ENCODE measurements at places on chromosomes 1 and 21.

- peaks cover 17% of the 10 kb centered on the region for H3K4me1 ChIP-seq
- H3K27me3 ChIP-seq: no peaks in the 10 kb centered on the region
- H3K4me3 ChIP-seq: no peak overlapping the region
- H3K36me3 ChIP-seq: no peaks in the 10 kb centered on the region
- H3K27ac ChIP-seq: no peak overlapping the region
Observed at GRCh38 chr1:221723848-221724236, 18.0 kb downstream of the DUSP10 start.

DNA sequence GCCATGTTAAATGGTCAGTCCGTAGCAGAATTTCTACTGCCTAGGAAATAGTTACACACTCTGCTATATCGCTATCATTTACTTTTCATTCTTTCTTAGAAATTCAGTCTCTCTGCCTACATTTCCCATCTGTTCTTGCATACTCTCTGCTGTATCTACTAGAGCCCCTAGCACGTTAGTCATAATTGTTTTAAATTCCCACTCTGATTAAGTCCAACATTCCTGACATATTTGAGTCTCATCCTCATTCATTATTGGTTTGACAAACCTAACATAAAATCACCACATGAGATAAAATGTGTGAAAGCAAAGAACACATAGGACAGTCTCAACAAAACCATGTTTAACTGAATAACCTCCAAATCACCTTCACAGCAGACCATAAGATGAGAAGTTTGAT, 513.6 kb downstream of the PLPP3 start:
- no peaks in the 10 kb centered on the region for H3K36me3 ChIP-seq
- H3K4me1 ChIP-seq: no peaks in the 10 kb centered on the region
- H3K4me3 ChIP-seq: no peak overlapping the region
- no peaks in the 10 kb centered on the region for H3K27me3 ChIP-seq
- H3K27ac ChIP-seq: no peak overlapping the region

DNA sequence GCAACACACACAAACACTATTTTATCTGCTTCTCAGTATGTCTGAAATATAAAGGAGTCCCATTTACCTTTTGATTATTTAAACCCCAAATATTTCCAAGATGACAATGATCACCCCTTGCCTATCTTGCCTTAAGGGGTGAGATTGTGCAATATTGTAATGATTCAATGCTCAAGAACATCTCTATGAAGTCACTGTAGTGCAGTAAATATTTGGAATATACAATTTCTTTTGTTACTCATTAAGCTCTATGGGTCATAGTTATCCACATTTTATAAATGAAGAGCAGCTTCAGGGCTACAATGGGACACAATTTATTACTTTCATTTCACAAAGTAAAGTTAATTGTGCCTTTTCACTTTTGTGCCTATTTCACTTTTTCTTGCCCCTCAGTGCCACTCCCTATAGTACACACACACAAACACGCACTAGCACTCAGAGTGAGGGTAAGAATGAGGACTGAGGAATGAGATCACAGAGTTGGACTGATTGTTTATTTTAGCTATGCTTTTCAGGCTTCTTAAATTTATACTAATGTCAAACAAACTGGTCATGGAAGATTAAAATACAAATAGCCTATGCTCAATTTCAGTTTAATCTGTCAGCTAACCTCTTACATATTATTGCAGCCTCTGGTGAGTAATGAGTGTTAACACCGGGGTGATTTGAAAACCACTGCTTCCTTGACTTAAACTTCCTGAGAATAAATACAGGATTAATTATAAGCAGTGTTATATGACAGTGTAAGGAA, 521.0 kb upstream of the B3GALT2 start:
- no peaks in the 10 kb centered on the region for H3K27me3 ChIP-seq
- DNase-seq: no peak
- no peaks in the 10 kb centered on the region for H3K36me3 ChIP-seq
- no peaks in the 10 kb centered on the region for H3K4me1 ChIP-seq

GRCh38 chr1:100950781-100951180, 54.9 kb downstream of the SLC30A7 start:
- H3K36me3 ChIP-seq: peaks cover 26% of the 10 kb centered on the region
- no peak for DNase-seq
- no peaks in the 10 kb centered on the region for H3K27me3 ChIP-seq
- H3K4me3 ChIP-seq: no peak overlapping the region

DNA sequence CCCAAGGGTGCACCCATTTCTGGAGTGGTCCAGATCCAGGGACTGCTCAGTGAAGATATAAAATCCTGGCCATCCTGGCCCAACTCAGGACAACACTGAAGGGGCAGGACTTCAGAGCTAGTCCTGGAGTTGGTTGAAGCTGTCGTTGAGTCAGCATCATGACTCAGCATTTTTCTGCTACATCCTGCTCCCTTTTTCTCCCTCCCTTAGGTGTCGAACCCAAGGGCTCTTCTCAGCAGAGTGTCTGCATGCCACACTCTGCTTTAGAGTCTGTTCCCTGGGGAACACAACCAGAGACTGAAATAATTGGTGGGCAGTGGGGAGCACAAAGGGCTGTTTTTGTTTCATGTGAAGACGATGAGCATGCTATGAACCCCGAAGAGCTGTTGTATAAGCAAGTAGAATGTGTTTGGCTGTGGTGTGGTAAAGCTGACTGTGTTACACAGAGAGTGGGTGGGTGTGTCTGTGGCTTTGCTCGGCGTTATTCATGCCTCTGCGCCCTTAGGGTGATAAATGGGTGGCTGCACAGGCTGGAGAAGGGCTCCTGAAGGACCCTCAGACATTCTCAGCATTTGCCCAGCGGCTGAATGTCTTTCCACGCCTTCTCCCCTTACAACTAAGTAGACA, 167.2 kb downstream of the CYYR1 start:
- no peak overlapping the region for H3K27ac ChIP-seq
- H3K4me1 ChIP-seq: no peaks in the 10 kb centered on the region
- no peaks in the 10 kb centered on the region for H3K36me3 ChIP-seq
- no peaks in the 10 kb centered on the region for H3K27me3 ChIP-seq
- no peak for DNase-seq

- H3K36me3 ChIP-seq: peaks cover 10% of the 10 kb centered on the region
- H3K4me1 ChIP-seq: no peaks in the 10 kb centered on the region
- no peaks in the 10 kb centered on the region for H3K27me3 ChIP-seq
- no peak for DNase-seq
- no peak overlapping the region for H3K27ac ChIP-seq
Observed at GRCh38 chr1:28428990-28429520, 59.5 kb downstream of the PHACTR4 start.

GRCh38 chr1:37147392-37147831, 113.1 kb upstream of the GRIK3 start:
- no peaks in the 10 kb centered on the region for H3K4me1 ChIP-seq
- H3K27me3 ChIP-seq: no peaks in the 10 kb centered on the region
- H3K4me3 ChIP-seq: no peak overlapping the region
- no peak overlapping the region for H3K27ac ChIP-seq
- no peaks in the 10 kb centered on the region for H3K36me3 ChIP-seq
- no peak for DNase-seq

Data from CD4-positive, alpha-beta T cell (primary cell).